Activated T-cell treated with anti-CD3 and anti-CD28 coated beads, Interleukin-2, amount 50 U/mL, for 48 hours (primary cell): ENCODE measurements at places on chromosomes 3 and 15.

GRCh38 chr3:29628795-29629194 is 347.9 kb downstream of the RBMS3 start:
- no peak for DNase-seq

GRCh38 chr3:108472001-108472591 is 38.3 kb downstream of the MYH15 start:
- no peak for DNase-seq

GRCh38 chr15:100628746-100629145 is 26.4 kb downstream of the ASB7 start:
- no peak for DNase-seq

- DNase-seq = no peak
These were observed 104.5 kb downstream of the IGF2BP2 start for GRCh38 chr3:185720326-185720725.
